NCI-H2171 (cell line): ENCODE measurements at places on chromosomes 13 and 19.
A peak's percentile ranks its signal among the peaks of the same experiment; 100 is the strongest.

DNA sequence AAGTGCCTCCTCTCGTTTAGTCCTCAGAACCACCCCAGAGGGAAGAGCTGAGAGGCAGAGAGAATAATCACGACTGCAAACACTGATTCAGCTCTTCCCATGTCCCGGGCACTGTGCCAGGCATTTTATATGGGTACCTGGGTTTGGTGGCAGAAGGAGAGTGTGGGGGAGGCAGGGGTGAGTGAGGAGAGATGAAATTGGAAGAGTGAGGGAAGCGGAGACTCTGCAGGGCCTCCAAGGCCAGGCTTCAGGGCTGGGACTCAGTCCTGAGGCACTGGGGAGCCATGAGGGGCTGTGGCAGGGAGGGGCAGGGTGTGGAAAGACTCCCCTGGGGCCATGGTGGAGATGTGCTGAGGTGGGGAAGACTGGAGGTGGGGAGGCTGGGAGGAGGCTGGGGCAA, 8.7 kb downstream of the SYNGR4 start:
- peak; percentile 98 for DNase-seq

GRCh38 chr19:6429419-6430221, 3.9 kb downstream of the SLC25A41 start:
- no peak for DNase-seq

- DNase-seq, result peak; percentile 13
Observed at GRCh38 chr19:52734331-52734892, 432 bp downstream of the ZNF611 start.

DNA sequence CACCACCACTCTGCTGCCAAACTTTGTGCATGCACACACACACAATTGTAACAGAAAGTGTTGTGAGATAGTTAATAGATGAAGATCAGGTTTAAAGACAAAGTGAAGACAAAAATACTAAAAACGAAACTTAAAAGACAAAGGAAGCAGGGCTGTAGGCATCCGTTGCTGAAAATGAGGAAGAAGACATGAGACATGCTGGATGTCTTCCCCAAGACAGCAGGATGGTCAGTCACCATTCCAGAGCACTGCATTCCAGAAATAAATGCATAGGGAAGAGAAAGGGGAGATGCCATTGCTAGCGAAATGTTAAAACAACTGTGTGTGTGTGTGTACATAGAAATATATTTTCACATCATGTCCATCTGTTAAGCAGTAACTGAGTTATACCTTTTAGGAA, 520.1 kb downstream of the SUCLA2 start:
- no peak for DNase-seq

DNA sequence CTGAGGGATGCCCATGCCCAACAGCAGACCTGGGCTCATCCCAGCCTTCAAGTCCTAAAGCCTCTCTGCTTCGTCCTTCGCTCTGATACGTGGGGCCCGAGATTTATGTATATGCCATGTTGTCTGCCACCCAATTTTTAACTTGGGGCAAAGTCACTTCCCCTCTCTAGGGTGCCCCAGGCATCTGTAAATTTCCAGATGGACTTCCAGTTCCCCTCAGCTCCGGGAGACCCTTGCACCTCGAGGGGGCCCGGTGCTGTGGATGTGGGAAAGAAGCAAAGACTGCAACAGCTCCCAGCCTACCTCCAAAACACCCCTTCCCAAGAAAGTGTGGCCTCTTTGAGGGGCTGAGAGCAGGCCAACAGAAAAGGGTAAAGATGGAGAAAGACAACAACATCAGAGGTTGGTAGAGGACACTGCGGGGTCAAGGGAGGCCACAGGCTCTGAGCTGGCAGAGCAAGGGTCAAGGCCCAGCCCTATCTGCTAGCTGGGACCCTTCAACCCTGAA, 97.4 kb downstream of the STK24 start:
- DNase-seq, result no peak

- DNase-seq, result no peak
Observed at GRCh38 chr13:109783815-109784589, 2.4 kb downstream of the IRS2 start.

DNA sequence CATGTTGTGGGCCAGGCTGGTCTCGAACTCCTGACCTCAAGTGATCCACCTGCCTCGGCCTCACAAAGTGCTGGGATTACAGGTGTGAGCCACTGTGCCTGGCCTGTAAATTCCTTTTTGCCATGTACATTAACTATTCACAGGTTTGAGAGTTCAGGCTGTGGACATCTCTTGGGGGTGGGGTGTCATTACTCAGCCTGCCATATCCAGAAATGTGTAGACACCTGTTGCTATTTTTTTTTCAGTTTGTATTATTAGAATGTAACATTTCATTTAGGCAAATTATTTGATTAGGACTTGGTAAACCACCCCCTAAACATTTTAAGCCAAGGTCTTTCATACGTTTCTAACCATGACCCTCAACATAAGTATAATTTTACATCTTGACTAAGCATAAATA, 20.5 kb downstream of the ZNF227 start:
- DNase-seq, result no peak

- no peak for DNase-seq
Observed at GRCh38 chr19:33395561-33396550, 22.3 kb downstream of the CEBPG start.

GRCh38 chr13:78078168-78078567, 159.5 kb upstream of the EDNRB start:
- no peak for DNase-seq

DNA sequence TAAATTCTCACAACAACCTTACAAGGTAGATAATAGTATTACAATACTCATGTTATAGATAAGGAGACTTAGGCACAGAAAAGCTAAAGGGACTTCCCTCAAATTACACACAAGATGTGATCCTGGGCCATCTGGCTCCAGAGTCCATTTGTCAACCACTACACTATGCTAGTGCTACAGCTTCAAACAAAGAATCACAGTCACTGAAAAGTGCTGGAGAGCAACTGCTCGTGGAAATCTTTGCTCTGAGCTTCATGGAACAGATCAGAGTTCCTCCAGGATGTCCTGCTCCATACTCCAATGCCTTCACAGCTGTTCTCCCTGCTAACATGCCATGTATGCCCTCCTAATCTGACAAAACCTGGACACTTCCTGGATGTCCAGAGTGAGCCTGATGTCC, 271.2 kb downstream of the ENOX1 start:
- no peak for DNase-seq

- DNase-seq, result no peak
Observed at GRCh38 chr19:6378041-6378440, 2.3 kb upstream of the PSPN start.

DNA sequence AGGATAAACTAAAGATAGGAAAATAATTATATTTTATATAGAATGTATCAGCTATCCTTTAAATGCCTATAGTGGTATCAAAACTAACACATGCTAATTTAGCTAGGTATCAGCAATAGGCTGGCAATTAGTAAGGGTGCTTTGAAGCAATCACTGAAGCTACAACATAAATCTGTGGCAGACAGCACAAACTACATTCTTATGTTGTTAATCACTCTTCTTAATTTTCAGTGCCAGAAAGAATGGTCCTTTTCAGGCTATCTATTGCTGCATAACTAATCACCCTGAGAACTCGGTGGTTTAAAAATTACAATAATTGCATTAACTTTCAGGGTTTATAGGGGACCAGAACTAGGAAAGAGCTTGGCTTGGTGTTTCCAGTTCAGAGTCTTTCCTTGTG, 963.1 kb downstream of the EFNB2 start:
- no peak for DNase-seq
